Stomach (tissue), 19 donors: ENCODE measurements at places on chromosomes 3 and 15. TPM values are rescaled to one million over a fixed set of nuclear protein-coding genes. Genes with fewer than 3 reads are reported as not detected.

GRCh38 chr3:62187022-62187431 lies 186.3 kb downstream of the FEZF2 start:
- peak; percentile 20 for DNase-seq

GRCh38 chr3:53236112-53236841 lies 19.5 kb downstream of the TKT start:
- peak; percentile 82 for DNase-seq

DNA sequence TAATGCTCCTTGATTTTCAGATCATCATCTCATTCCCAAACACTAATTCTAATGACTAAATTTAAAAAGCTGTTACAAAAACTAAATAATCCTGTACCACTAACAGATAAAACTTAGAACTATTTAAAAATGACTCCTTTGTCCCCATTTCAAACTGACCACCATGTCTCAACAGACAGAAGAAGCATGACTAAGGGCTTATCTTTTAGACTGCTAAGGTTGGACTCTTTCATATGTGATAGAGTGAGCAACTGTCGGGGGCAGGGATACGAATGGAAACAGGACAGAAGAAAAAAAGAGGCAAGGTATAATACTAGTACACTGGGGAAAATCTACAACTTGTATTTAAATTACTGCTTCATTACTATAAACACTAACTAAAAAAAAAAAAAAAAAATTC lies 23.3 kb downstream of the SNX4 start:
- DNase-seq, result no peak

GRCh38 chr3:180802837-180803236 lies 109.6 kb upstream of the FXR1 start:
- no peak for DNase-seq

- DNase-seq, result no peak
These were observed 78.6 kb downstream of the HERC2 start for GRCh38 chr15:28243399-28243798.

DNA sequence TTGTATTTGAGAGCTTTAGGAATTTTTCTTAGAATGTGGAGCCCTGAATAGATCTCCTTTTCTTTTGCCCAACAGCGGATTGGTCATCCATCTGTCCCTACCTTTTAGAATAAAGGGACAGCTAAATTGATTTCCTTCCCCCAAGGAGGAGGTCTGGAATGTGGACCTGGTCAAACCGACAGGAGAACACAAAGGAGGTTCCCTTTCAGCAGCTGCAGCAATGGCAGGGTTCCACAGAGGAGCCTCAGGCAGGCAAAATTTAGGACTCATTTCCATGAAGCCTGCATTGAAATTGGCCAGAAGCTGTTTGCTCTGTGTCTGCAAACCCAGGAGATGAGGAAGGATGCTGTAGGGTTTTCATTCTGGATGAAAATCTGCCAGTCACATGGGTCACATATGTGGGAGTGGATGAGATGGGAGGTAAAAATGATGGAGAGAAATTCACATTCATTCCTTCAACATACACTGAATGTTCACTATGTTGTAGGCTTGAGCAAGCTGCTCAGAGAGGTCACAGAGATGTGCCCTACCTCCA lies 77.3 kb downstream of the LRTM1 start:
- DNase-seq, result no peak

DNA sequence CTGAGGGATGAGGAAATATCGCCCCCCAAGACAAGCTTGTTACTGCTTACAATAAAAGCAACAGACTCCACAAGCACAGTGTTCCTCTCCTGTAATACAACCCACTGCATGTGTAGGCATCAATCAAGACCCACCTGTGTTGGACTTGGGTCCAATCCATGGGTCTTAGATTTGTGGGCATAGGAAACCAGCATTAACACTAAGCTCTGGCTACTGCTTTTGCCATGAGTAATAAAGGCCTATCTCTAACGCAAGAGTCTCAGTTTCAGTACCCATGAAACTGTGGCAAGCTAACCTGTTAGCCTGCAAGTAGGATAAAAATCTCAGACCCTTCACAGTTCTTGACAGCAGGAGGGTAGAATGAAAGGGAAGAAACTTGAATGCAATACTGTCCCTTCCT lies 5.2 kb upstream of the EIF1B start:
- no peak for DNase-seq

ARHGEF3 gene
- 23.5 TPM for total RNA-seq

TLR9 gene
- not detected for total RNA-seq

CAPN3 gene
- total RNA-seq, result 7.9 TPM

GOLGA8J gene
- total RNA-seq, result not detected

ACKR4 gene
- 16.7 TPM for total RNA-seq

RGMA gene
- total RNA-seq, result 46.0 TPM

FSTL1 gene
- total RNA-seq, result 946 TPM
